Stimulated activated CD8-positive, alpha-beta memory T cell treated with anti-CD3 and anti-CD28 coated beads, Interleukin-4, amount 100 ng/mL, for 1 hour (primary cell): ENCODE measurements at places on chromosomes 16 and 17.

GRCh38 chr17:17109256-17109655, 67.0 kb downstream of the MPRIP start:
- no peak for DNase-seq

DNA sequence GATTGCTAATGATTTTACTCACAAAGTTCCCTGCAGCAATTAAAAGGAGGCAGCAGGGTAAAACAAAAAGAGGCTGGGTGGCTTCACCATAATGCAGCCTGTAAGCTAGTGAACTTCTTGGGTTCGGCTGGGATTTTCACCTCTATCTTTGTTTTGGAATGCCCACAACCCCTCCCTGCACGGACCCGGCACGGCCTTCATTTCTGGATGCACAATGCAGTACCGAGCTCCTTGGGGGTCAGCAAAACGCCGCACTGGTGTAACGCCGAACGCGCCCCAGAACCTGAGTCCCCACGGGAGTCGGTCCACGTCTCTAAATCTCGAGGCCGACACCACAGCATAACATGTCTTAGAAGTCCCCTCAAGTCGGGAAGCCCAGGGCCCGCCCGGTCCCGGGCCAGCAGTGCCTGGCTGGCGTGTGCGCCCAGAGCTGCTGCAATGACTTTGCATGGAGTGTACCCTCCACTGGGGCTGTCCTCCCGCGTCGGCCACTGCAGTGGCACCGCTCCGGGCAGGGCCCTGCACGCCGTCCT, 759 bp downstream of the UBE2O start:
- no peak for DNase-seq

GRCh38 chr17:47949946-47950345, 7.7 kb downstream of the PRR15L start:
- no peak for DNase-seq

DNA sequence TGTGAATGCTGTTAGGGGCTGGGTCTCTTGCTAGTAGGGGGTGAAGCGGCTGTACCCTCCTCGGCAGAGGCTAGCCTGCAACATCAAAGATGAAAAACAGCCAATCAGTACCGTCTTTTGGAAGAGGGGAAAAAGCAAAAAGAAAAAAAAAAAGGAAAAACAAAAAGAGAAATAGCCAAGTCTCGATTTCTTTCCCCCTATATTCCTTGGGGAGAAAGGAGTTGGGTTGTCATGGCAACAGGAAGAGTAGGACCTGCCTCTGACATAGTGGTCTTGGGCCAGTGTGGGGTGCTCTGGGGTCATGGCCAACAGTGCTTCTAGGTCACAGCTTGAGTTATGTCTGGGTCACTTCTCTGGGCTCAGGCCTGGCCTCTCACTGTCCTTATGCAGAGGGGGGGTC, 17.9 kb downstream of the ENGASE start:
- no peak for DNase-seq

GRCh38 chr16:63787014-63787413, 1334.8 kb downstream of the CDH11 start:
- no peak for DNase-seq

GRCh38 chr17:19249681-19250080, 12.5 kb downstream of the EPN2 start:
- no peak for DNase-seq

GRCh38 chr17:80592243-80592642, 47.6 kb downstream of the RPTOR start:
- DNase-seq = no peak

DNA sequence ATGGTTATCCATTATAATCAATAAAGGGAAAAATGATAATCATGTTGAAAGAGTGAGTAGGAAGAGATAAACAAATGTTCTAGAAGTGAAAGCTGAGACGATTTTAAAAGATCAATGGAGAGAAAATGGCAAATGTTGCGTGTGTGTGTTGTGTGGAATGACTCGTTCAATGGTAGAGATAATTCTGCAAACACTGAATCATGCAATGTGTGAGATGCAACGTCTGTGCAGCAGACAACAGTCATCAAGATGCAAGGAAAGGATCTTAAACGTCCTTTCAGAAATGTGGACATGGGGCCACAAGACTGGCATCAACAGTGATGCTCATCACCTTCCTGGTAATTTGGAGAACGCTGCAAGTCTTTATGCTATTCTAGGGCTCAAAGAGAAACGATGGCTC, 124.4 kb downstream of the CDYL2 start:
- DNase-seq = no peak

DNA sequence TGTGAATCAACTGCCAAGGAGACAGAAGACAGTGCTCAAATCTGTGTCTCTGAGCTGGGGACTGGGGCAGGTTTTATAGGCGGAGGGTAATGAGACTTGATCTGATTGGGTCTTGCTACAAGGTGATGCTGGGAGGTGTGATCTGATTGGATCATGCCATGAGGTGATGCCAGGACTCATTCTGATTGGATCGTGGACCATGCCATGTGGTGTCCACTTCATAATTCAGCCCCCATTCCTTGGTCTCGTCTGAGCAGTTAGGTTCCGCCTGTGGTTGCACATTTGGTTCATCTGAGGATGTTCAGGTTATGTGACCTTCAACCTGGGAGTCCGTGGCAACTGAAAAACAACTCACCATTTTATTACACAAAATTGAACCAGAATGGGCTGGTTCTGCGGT, 41.0 kb downstream of the OTOA start:
- no peak for DNase-seq

- no peak for DNase-seq
Observed at GRCh38 chr17:59719526-59719925, 12.1 kb downstream of the VMP1 start.

DNA sequence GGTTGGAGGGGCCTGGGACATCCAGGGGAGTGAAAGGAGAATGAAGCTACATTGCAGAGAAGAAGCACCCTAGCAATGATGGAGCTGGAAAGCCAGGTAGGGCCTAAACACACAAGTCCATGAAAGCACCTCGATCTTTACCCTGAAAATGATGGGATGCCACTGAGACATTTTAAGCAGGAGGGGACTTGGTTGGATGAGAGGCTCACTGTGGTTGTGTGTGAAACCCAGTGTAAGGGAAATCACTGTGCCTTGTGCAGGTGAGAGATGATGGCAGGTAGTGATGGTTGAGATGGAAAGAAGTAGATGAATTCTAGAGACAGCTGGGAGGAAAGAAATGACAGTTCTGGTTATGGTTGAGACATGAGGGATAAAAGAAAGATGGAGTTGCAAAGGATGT, 132.9 kb upstream of the CACNG3 start:
- DNase-seq = no peak

GRCh38 chr17:59762049-59762823, 54.8 kb downstream of the VMP1 start:
- no peak for DNase-seq

- no peak for DNase-seq
Observed at GRCh38 chr17:72724267-72724666, 368.2 kb downstream of the SLC39A11 start.

GRCh38 chr16:30875871-30876801, 17.7 kb downstream of the BCL7C start:
- no peak for DNase-seq

DNA sequence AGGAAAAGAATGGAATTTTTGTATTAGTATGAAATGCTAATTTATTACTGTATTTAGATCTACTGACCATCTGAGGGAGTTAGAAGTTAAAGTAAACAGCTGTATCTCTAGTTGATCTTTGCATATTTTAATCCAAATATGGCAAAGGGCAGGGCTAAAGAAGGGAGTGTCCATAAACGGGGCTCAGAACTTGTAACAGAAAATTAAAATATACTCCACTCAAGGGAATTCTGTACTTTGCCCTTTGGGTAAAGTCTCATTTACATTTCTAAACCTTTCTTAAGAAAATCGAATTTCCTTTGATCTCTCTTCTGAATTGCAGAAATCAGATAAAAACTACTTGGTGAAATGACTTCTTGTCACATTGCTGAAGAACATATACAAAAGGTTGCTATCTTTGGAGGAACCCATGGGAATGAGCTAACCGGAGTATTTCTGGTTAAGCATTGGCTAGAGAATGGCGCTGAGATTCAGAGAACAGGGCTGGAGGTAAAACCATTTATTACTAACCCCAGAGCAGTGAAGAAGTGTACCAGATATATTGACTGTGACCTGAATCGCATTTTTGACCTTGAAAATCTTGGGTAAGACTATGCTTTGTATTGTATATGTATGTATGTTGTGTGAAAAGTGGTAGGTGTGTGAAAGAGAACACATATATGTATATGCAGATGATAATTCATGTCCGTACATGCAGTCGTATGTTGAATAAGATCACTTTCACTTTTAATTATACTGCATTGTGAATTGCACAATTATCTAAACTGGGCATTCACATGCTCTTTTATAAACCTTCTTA, at the start of gene ASPA:
Gene ASPA, plus strand, starts transcription at position 186 of the 799 bp plus-strand sequence. Its CDS starts 163 bp downstream, at position 349.
- no peak for DNase-seq

DNA sequence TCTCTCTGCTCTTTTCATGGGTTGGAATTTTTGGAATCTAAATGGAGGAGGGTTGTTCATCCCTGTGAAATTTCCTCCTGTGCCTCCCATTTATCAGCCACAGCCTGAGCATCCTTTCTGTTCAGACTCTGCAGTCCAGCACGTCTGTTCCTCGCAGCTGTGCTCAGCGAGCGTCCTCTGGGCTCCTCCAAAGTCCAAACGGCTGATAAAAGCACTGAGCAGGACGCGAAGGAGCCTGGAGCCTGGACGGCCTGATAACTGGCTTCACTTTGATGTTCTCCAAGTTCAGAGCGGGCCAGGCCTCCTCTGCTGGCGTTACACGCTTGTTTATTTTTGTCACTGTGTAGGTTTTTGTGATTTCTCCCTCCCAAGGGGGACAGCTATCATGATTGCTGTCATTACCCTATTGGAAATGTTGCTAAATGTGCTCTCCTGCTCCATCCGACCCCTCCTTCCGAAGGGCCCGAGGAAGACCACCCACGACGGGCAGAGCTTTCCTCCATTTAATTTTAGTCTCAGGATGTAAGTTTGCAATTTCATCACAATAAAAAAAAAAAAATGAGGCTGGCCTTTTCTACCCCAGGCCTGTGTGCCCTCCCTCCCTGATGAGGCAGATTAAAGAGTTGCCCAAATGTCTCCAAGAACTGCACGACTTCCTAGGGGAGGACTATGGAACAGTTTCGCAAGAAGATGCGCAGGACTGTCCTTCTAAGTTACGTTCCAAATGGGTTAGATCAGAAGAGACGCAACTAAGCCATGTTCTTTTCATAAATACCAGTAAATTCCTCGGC, 290.5 kb upstream of the FOXF1 start:
- no peak for DNase-seq

- no peak for DNase-seq
Observed at GRCh38 chr16:34743115-34743514, 1283.7 kb downstream of the TP53TG3F start.

GRCh38 chr16:3012828-3013420, at the start of gene CLDN9:
CLDN9 (plus strand) TSS chr16:3012923; CDS start chr16:3013363, 440 bp downstream.
- DNase-seq = no peak

- DNase-seq = no peak
Observed at GRCh38 chr16:4713663-4714501, 20.2 kb downstream of the ANKS3 start.

DNA sequence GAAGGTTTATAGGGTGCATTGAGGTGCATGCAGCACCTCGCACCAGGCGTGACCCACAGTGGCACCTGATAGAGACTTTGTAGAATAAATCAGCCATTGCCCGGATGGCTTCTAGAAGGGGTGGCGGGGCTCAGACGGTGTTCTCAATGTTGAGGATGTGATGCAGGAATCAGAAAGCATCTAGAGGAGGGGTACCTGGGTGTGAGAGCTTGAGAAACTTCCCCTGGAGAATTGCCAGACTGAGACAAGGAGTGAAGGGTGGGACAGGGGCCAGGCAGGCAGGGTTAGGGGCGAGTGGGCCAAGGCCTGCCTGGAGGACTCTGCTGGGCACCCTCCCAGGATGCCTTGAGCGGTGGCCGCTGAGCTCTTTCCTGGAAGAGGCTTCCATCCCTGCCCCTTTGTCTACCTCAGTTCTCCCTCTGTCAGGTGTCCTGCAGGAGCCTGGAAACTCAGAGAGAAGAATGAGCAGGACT, 9.3 kb upstream of the ADGRG1 start:
- no peak for DNase-seq

- DNase-seq = no peak
Observed at GRCh38 chr16:88378836-88379693, 3.7 kb upstream of the ZNF469 start.

GRCh38 chr16:11256661-11257130, 692 bp upstream of the SOCS1 start:
- DNase-seq = peak; percentile 41

- no peak for DNase-seq
Observed at GRCh38 chr17:17792551-17793377, 44.0 kb downstream of the SREBF1 start.

DNA sequence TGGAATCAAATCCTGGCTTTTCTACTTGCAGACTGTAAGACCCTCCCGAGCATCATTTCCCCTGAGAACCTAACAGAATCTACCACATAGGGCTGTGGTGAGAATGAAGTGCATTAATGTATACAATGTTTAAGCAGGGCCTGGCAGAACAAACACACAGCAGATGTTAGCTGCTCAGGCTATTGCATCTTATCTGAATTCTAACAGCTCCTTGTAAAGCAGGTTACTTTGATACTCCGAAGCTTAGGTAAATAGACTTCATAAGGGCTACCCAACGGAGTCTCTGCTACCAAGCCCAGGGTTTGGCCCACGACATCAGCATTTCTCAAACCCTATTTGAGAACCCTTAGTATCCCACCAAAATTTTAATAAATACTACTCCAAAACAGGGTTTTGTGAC, 24.4 kb upstream of the NOS2 start:
- no peak for DNase-seq

- DNase-seq = no peak
Observed at GRCh38 chr16:73166441-73166851, 118.5 kb upstream of the ZFHX3 start.

GRCh38 chr16:11976850-11977375, 379 bp downstream of the SNX29 start:
- DNase-seq = no peak
